ENCODE measurements at places on chromosomes 13 and 19.

GRCh38 chr19:30448386-30449077 is 76.3 kb downstream of the ZNF536 start:
- no peak for DNase-seq

DNA sequence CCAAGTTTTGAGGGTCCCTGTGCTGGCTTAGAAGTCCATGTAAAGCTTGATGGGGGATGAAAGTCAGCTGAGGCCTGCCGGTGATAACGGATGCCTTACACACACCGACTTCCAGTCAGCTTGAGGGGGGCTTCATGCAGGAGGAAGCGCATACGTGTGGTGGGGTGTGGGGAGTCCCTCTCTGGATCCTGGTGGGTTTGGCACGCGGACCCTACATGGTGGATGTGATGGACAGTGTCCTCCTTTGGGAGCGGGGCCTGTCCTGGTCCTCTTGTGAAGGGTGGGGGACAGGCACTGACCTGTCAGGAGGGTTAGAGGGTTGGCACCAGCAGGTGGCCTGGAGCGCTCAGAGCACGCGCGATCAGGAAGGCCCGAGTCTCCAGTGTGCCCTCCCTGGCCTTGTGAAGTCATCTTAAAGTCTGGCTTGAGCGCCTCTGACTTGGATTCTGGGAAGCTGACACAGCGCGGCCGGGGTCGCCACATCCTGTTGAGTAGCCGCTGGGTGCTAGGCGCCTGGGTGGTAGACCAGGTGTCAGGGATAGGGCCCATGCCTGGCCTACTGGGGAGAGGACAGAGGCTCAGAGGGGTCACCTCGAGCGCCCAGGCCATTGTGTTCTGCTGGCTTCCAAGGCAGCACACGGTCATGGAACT is 2.9 kb downstream of the DAZAP1 start:
- no peak for DNase-seq

GRCh38 chr19:7657131-7657751 is 11.6 kb upstream of the RETN start:
- no peak for DNase-seq

DNA sequence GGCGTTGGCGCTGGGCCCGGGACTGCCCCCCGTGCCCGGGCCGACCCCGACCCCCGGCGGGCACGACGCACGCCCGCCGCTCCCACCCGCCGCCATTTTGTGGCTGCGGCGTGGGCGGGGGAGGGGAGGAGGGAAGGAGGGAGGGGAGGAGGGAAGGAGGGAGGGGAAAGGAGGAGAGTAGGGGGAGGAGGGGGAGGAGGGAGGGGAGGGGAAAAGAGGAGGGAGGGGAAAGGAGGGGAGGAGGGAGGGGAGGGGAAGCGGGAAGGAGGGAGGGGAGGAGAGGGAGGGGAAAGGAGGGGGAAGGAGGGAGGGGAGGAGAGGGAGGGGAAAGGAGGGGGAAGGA is at the start of gene BTBD2:
BTBD2 (minus strand) TSS at position 107 of the 343 bp plus-strand sequence; CDS start at position 96, 11 bp downstream.
- DNase-seq = peak; percentile 82

DNA sequence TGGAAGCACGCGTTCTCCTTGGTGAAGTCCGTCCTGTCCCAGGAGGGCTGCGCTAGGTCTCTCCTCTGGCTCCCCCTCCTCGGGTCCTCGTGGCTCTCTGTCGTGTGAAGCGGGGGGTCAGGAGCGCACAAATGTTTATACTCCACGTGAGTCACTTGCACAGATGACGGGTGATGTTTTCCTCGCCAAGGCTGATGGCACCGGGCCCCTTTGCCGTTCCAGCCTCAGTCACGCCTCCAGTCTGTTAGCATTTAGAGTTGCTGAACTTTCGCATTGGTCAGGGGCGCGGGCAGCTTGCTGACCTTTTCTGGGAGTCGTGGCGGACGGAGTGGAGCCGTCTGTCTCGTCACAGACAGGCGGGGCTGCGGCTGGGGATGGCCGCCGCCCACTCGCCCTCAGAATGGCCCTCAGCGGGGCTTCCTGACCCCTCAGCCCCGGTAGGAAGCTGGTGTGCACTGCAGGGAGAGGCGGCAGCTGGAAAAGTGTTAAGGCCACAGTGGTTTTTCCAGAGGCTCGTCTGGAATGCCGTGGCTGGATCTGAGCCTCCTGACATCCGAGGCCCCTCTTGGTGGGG is 13.7 kb downstream of the KLHL26 start:
- no peak for DNase-seq

- DNase-seq = no peak
These were observed 36.7 kb upstream of the PEG3 start for GRCh38 chr19:56877069-56877715.

GRCh38 chr13:77412116-77412635 is 85.3 kb upstream of the MYCBP2 start:
- DNase-seq = no peak

DNA sequence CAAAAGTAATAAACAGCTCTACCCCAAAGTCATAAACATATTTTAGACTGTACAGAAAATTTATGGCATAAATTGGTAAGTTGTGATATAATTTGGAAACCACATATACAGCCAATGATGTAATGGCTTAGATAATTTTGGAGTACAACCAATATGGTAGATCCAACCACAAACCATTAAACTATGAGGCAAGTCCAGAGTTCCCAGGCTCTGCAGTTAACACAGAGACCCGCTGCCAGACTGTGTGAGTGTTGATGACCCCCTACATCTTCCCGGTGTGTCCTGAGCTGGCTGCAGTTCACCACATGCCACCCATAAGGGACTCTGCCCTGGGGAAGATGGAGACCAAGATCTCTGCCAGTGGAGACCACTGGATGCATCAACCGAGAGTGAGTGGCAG is 9.9 kb upstream of the SERPINE3 start:
- DNase-seq = no peak

DNA sequence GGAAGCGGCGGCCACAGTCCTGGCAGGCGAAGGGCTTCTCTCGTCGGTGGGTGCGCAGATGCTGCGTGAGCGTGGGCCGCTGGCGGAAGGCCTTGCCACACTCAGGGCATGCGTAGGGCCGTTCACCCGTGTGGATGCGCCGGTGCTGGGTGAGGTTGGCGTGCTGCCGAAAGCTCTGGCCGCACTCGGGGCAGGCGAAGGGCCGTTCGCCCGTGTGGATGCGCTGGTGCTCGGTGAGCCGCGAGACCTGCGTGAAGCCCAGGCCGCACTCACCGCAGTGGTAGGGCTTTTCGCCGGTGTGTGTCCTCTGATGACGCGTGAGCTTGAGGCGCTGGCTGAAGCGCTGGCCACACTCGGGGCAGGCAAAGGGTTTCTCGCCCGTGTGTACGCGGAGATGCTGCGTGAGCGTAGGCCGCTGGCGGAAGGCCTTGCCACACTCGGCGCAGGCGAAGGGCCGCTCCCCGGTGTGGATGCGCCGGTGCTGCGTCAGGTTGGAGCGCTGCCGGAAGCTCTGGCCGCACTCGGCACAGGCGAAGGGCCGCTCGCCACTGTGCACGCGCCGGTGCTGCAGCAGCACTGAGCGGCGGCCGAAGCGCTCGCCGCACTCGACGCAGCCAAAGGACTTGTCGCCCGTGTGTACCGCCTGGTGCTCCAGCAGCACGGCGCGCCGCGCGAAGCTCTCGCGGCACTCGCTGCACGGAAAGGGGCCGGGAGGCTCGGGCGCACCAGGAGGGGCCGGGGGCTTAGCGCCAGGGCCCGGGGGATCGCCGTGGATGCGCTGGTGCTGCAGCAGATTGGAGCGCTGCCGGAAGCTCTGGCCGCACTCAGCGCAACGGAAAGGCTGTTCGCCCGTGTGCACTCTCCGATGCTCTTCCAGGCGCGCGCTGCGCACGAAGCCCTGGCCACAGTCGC is 4.0 kb upstream of the UBE2M start:
- DNase-seq = peak; percentile 86

DNA sequence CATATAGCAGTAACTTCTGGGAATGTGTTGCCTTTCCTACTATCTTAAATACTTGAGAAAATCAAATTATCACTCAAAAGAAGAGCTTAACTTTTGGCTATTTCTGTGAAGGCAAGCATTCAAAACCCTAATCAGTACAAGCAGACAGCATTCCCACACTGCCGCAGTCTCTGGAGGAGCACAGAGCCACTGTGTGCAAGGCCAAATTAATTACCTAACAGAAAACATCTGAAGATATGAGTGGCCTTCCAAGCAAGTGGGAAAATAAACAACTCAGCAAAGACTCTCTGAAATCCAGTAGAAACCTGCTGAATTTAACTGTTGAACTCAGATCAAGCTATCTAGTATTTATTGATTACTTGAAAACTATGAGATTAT is 68.2 kb downstream of the COL4A1 start:
- DNase-seq = no peak

GRCh38 chr13:98576200-98576945 is 534 bp downstream of the STK24 start:
- DNase-seq = peak; percentile 60

DNA sequence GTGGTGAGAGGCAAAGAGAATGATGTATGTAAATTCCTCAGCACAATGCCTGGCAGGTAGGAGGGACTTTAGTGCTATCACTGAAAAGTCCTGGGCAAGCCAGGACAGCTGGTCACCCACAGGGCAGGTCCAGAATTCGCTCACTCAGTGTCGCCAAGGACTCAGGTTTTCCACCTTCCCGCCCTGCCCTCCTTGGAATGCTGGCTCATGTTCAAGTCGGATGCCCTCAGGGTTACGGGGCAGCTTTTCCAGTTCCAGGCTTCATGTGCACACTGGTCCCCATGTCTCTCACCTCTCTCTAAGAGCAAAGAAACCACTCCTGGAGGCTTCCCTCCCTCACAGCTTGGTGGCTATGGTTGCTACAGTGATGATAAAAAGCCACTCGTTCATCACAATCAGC is 24.8 kb upstream of the NAXD start:
- no peak for DNase-seq

GRCh38 chr13:100330662-100331061 is 241.8 kb downstream of the PCCA start:
- DNase-seq = no peak

GRCh38 chr19:15701757-15702533 is 25.9 kb upstream of the OR10H2 start:
- DNase-seq = no peak

- no peak for DNase-seq
These were observed 56.8 kb downstream of the KLF12 start for GRCh38 chr13:74077375-74077774.

- DNase-seq = no peak
These were observed 1184.0 kb downstream of the UQCRFS1 start for GRCh38 chr19:28028881-28029444.

- no peak for DNase-seq
These were observed 11.9 kb upstream of the LILRB5 start for GRCh38 chr19:54268936-54269335.

GRCh38 chr13:98533912-98534311 is 43.0 kb downstream of the STK24 start:
- no peak for DNase-seq

- DNase-seq = no peak
These were observed 29.4 kb downstream of the ZNF780B start for GRCh38 chr19:40026597-40026970.

DNA sequence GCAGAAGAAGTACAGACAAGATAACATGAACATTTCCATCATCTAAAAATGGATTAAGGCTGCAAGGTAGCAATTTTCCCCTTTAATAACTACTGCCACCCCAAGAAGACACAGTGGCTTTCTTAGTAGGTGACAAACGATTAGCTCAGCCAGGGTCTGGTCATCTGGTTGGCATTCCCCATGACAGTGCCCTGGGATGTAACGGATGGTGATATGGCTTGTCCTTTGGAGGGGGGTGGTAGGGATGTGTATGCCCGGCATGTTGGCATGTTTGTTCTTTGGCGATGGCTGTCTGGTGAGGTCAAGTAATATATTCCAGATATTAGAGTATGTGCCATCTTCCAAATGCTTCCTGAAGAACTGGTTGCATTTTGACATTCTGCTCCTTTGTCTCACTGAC is 135.6 kb upstream of the ZNF536 start:
- DNase-seq = no peak

DNA sequence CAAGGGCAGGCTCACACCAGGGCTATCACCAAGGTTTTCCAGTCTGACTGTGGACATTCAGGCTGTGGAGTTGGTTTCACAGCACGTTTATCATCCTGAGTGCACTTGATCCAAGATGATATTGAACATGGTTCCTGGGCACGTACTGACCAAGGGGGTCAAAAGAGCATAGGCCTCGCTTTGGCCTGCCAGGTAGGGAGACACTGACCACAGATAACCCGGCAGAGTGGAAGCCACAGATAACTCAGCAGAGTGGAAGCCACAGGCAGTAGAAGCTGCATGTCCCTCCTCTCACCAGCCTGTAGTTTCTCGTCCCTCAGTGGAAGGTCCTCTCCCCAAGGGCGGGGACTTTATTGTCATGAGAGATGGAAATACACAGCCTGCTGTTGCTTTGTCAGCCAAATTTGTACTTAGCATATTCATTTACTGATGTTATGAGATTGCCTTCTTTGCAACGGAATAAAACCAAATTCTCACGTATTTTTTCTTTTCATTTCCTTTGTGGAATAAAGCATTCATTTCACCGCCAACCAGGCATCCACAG is 8.8 kb upstream of the KRTDAP start:
- no peak for DNase-seq

GRCh38 chr19:30557212-30557611 is 185.0 kb downstream of the ZNF536 start:
- DNase-seq = no peak

DNA sequence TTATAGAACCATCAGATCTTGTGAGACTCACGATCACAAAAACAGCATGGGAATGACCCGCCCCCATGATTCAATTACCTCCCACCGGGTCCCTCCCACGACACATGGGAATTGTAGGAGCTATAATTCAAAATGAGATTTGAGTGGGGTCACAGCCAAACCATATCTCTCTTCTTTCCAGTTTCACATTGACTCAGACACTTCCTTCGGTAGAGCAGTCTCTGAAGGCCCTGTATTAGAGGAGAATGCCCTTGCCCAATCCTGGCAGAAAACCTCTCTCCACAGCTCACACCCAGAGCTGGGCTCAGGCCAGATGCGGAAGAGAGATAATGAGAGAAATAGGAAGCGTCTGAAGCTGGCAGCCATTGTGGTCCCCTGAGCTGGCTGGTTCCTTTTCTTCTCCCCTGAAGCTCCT is 72.4 kb upstream of the CLDN10 start:
- DNase-seq = peak; percentile 65

- no peak for DNase-seq
These were observed 40.0 kb upstream of the TDRD3 start for GRCh38 chr13:60356970-60357369.

DNA sequence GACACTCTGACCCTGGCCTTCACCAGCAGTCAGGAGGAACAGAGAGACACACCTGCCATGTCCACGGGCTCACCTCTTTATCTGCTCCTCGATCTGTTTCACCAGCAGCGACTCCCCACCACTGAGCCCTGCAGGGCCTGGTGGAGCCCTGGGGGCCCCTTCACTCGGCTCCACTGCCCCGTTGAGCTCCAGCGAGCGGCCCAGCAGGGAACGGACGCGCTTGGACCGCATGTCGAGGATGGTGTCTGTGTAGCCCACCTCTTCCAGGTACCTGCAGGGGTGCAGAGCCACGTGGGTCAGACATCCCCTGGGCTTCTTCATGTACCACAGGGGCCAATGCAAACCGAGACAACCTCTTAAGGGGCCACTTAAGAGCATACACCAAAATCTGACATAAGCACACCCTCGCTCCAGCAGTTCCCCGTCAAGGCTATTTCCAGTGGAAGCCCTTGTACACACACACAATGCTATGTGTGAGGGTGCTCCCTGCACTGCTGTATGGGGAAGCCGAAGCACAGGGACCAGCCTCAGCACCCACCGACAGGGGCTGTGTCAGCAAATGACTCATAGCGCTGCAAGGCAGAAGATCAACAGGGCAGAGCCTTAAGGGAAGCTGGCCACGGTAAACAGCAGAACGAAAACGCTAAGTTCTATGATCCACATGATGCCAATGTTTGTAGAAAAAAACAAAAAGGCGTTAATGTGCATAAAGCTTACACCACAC is 12.7 kb upstream of the FKRP start:
- no peak for DNase-seq

- no peak for DNase-seq
These were observed 3.5 kb downstream of the ZSCAN5B start for GRCh38 chr19:56193981-56194640.
